ENCODE measurements at places on chromosomes 6 and 20.

DNA sequence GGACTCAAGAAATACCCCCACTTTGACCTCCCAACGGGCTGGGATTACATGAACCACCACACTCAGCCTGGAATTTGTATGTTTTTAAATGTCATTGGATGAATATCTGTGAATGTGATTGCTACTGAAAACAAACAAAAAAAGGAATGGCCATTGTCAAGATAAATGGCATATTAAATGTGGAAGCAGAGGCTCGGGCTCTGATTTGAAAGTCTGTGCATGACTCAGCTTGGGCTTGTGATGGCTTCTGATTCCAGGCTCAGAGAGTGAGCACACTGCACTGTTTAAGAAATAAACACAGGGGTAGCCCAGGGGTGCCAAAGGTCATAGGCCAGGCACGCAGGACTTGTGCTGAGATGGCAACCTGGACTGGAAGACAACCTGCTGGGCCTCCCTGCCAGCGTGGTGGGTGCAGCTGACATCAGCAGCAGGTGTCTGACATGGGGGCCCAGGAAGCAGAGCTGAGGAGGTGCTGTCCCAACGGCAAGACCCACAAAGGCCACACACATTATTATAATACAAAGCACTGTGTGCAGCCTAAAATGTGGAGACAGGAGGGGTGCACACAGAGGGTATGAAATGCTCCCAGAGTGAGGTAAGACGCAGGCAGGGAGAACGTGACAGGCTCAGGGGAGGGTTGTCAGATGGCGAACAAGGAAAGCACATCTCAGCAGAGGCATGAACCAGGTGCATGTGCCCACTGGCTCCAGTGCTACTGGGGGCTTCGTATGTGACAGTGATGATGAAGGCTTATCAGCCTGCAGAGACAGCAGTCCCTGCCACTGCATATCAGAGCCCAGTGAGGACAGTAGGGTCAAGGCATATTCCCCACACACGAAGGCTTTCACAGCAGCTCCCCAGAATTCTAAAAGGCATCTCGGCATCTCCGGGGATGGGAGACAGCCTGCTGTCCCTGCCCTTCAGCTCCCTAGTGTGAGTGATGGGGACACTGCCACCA is 169.4 kb downstream of the SYNDIG1 start:
- DNase-seq = no peak

DNA sequence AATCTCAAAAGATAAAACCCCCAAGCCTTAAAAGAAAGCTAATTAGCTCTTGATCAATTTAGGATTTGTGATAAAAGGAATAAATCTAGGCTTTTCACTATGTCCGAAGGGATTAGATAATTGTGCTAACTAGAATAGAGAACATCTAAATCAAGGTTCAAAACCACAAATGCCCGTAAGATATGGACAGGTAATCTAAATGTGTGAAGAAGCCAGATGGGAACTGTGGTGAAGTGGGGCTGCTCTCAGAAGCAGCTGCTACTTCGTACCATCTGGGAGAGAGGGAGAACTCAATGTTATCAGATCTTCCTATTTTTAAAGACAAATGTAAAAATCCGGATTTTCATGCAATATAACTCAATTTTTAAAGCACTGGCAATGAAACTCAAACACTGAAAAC is 44.2 kb downstream of the NCOA6 start:
- DNase-seq = no peak

- no peak for DNase-seq
These were observed 546 bp downstream of the C6orf136 start for GRCh38 chr6:30647242-30648116.

GRCh38 chr6:42748203-42748898 is 2.4 kb upstream of the TBCC start:
- DNase-seq = no peak

GRCh38 chr6:36130667-36131510 is 576 bp downstream of the MAPK13 start:
- DNase-seq = no peak
